ENCODE measurements at places on chromosomes 11 and 22. TPM values are rescaled to one million over a fixed set of nuclear protein-coding genes. Genes with fewer than 3 reads are reported as not detected.

- no peak for DNase-seq
- H3K4me1 ChIP-seq: peaks cover 4% of the 10 kb centered on the region
- no peak overlapping the region for H3K27ac ChIP-seq
- H3K4me3 ChIP-seq: no peak overlapping the region
- no peaks in the 10 kb centered on the region for H3K27me3 ChIP-seq
These were observed 33.8 kb downstream of the PDGFD start for GRCh38 chr11:104130161-104130560.

DNA sequence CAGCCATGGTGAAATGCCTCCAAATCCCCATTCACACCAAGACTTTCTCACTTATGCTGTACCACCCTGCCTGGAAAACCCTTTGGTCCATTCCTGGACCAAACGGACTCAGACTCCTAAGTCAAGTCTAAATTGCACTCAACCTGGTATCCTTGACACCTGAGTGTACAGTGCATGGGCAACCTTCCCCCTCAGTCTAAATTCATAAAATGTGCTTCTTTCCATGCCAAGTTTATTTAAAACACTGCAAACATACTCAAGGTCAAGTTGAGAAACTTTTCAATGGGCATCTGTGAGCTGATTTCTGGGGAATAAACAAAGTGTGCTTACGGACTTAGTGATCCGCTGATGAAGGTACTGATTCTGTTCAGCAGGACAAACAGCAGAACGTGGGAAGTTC, 26.4 kb downstream of the HIRA start:
- peaks cover 13% of the 10 kb centered on the region for H3K36me3 ChIP-seq
- H3K27me3 ChIP-seq: no peaks in the 10 kb centered on the region
- no peak overlapping the region for H3K27ac ChIP-seq
- H3K4me1 ChIP-seq: peaks cover 25% of the 10 kb centered on the region
- no peak overlapping the region for H3K4me3 ChIP-seq
- no peak for DNase-seq

GRCh38 chr22:35811670-35812069, 94.0 kb downstream of the APOL5 start:
- H3K27me3 ChIP-seq: no peaks in the 10 kb centered on the region
- H3K36me3 ChIP-seq: peaks cover 27% of the 10 kb centered on the region
- H3K4me3 ChIP-seq: no peak overlapping the region
- no peak overlapping the region for H3K27ac ChIP-seq

GRCh38 chr11:10410844-10411200, 44.2 kb upstream of the AMPD3 start:
- no peaks in the 10 kb centered on the region for H3K27me3 ChIP-seq
- H3K4me3 ChIP-seq: no peak overlapping the region
- no peaks in the 10 kb centered on the region for H3K36me3 ChIP-seq
- H3K4me1 ChIP-seq: peaks cover 14% of the 10 kb centered on the region
- H3K27ac ChIP-seq: no peak overlapping the region
- no peak for DNase-seq

OR2D2 gene
- 0.41 TPM for total RNA-seq

- peaks cover 15% of the 10 kb centered on the region for H3K36me3 ChIP-seq
- H3K4me3 ChIP-seq: no peak overlapping the region
- H3K27me3 ChIP-seq: no peaks in the 10 kb centered on the region
- DNase-seq: no peak
These were observed 231.2 kb downstream of the TBC1D22A start for GRCh38 chr22:46993633-46994032.

GRCh38 chr11:62546244-62546928, at the start of gene AHNAK:
Gene AHNAK (minus strand): TSS chr11:62546806. CDS start chr11:62536098, 10,708 bp downstream.
- peaks cover 65% of the 10 kb centered on the region for H3K4me1 ChIP-seq
- peak within 1 kb of the TSS; percentile 97 for H3K4me3 ChIP-seq
- DNase-seq: peak; percentile 66
- no peaks in the 10 kb centered on the region for H3K27me3 ChIP-seq
- H3K27ac ChIP-seq: peak within 1 kb of the TSS; percentile 99

TRIM48 gene
- total RNA-seq: not detected

- H3K27me3 ChIP-seq: peaks cover 30% of the 10 kb centered on the region
- H3K4me3 ChIP-seq: no peak overlapping the region
- H3K36me3 ChIP-seq: no peaks in the 10 kb centered on the region
- peak; percentile 71 for DNase-seq
- H3K4me1 ChIP-seq: peaks cover 15% of the 10 kb centered on the region
These were observed 3.9 kb upstream of the CRY2 start for GRCh38 chr11:45843158-45843924.

- no peak overlapping the region for H3K4me3 ChIP-seq
- H3K27me3 ChIP-seq: peaks cover 32% of the 10 kb centered on the region
- H3K36me3 ChIP-seq: no peaks in the 10 kb centered on the region
- no peak for DNase-seq
These were observed 6.0 kb upstream of the ACR start for GRCh38 chr22:50731811-50732624.

CCDC81 gene
- total RNA-seq: 2.8 TPM

LRRC74B gene
- not detected for total RNA-seq

- peaks cover 3% of the 10 kb centered on the region for H3K27me3 ChIP-seq
- no peaks in the 10 kb centered on the region for H3K36me3 ChIP-seq
- H3K4me1 ChIP-seq: peaks cover 17% of the 10 kb centered on the region
- no peak overlapping the region for H3K27ac ChIP-seq
- no peak overlapping the region for H3K4me3 ChIP-seq
These were observed 142.0 kb upstream of the NTM start for GRCh38 chr11:131228378-131228777.

FIBIN gene
- 7.0 TPM for total RNA-seq

LRP4 gene
- 26.8 TPM for total RNA-seq

SLCO2B1 gene
- not detected for total RNA-seq

DNA sequence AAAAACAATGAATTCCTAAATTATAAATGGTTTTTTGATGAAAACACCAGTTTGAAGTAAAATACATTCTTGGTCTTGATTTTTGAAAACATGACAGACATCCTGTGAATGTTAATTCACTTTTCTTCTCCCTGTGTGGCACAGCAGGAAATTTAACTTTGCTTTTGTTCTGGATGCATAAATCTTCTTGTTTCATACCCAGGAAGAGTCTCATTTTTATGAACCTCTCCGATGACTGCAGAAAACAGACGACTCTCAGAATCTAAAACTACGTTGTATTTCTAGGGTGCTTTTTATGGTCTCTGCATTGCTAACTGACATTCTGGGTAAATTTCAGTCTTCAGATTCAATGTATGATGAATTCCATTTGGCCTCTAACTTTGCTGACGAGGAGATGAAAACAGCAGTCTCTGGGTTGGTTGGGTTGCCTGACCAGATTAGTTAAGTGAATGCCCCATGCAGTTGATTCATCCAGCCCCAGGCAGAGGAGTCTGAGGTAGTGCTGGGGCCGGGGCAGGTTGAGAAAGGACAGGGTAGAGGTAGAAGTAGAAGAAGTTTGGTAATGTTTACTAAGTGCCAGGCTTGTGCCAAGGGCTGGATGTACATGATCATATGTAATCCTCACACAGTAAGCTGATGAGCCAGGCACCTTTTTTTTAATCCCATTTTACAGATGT, 20.1 kb downstream of the TCP11L1 start:
- no peak for DNase-seq
- peak overlapping the region; percentile 82 for H3K27ac ChIP-seq
- peaks cover 27% of the 10 kb centered on the region for H3K36me3 ChIP-seq
- no peak overlapping the region for H3K4me3 ChIP-seq

DNA sequence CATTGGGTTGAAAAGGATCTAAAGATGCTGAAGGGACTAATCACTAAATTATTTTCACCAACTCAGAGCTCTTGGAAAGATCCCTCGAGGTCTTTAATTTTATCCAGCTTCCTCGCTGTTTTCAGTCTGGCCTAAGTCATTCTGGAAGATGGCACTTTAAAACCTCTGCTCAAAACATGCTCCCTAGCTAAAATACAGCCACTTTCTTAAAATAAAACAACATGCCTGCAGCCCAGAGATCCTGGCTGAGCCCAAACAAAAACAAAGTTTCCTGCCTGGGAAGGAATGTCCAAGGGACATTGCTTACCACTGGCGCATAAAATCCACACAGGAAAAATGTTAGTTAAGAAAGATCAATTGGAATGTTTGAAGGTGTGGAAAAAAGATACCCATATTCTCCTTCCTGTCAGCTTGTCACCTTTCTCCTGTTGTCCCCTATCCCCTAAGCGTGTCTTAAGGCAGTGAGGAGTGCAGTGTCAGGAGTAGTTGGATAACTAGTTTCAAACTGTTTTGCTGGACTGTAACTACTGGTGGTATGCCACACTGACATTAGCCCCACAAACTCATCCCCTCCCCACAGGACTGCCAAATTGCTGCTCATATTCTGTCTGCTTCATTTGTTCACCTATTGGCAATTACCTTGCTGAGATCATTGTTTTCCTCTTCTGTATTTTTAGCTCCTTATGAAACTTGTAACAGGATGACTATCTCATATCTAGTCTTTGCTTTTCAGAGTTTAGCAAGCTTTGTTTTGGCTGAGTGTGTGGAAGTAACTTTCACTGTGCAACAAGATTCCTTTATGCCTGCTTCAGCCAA, 108.3 kb upstream of the SESN3 start:
- no peak for DNase-seq
- H3K4me3 ChIP-seq: no peak overlapping the region
- H3K4me1 ChIP-seq: peaks cover 22% of the 10 kb centered on the region
- no peak overlapping the region for H3K27ac ChIP-seq
- no peaks in the 10 kb centered on the region for H3K27me3 ChIP-seq

GRCh38 chr11:85791409-85791990, 19.4 kb downstream of the SYTL2 start:
- H3K36me3 ChIP-seq: no peaks in the 10 kb centered on the region
- peaks cover 9% of the 10 kb centered on the region for H3K4me1 ChIP-seq
- no peaks in the 10 kb centered on the region for H3K27me3 ChIP-seq
- H3K27ac ChIP-seq: no peak overlapping the region
- no peak for DNase-seq

MFNG gene
- total RNA-seq: 0.83 TPM

PDGFB gene
- total RNA-seq: 14.7 TPM

MN1 gene
- 49.6 TPM for total RNA-seq

- H3K36me3 ChIP-seq: peaks cover 59% of the 10 kb centered on the region
- no peak overlapping the region for H3K27ac ChIP-seq
- H3K4me3 ChIP-seq: no peak overlapping the region
- H3K4me1 ChIP-seq: peaks cover 10% of the 10 kb centered on the region
- no peak for DNase-seq
These were observed 38.5 kb downstream of the TTC17 start for GRCh38 chr11:43397251-43397650.

APOBEC3A gene
- total RNA-seq: not detected

OR5B2 gene
- not detected for total RNA-seq

DNA sequence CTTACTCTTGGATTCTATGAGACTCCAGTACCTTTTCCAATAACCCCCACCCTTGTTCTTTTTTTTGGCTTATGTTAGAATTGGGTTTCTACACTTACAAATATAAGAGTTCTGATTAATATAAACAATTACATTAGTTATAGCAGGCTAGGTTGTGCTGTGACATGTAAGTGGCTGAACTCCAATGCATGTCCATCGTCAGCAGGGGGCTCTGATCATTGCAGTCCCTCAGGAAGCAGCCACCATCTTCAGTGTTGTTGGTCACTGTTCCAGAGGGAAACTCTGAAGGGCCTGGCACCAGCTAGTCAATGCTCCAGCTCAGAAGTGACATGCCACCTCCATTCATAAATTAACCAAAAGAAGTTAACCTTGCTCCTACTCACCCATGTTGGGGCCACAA, 5.6 kb downstream of the LIPT2 start:
- H3K4me3 ChIP-seq: no peak overlapping the region
- H3K36me3 ChIP-seq: peaks cover 3% of the 10 kb centered on the region
- DNase-seq: no peak
- H3K27ac ChIP-seq: no peak overlapping the region
- H3K4me1 ChIP-seq: peaks cover 11% of the 10 kb centered on the region
- H3K27me3 ChIP-seq: no peaks in the 10 kb centered on the region

BID gene
- total RNA-seq: 31.7 TPM

- H3K36me3 ChIP-seq: no peaks in the 10 kb centered on the region
- H3K27me3 ChIP-seq: no peaks in the 10 kb centered on the region
- peaks cover 13% of the 10 kb centered on the region for H3K4me1 ChIP-seq
- H3K4me3 ChIP-seq: no peak overlapping the region
- DNase-seq: no peak
- no peak overlapping the region for H3K27ac ChIP-seq
These were observed 37.0 kb downstream of the PRCP start for GRCh38 chr11:82863209-82863608.

LDHA gene
- total RNA-seq: 437 TPM

LRRN4CL gene
- total RNA-seq: 1.6 TPM

DNA sequence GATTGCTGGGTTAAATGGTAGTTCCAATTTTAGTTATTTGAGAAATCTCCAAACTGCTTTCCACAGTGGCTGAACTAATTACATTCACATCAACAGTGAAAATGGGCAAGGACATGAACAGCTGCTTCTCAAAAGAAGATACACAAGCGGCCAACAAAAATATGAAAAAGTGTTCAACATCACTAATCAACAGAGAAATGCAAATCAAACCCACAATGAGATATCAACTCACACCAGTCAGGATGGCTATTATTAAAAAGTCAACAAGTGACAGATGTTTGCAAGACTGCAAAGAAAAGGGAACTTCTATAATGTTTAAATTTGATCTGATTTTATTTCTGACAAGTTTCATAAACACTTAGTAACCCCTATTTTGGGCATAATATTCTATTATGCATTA, 537.5 kb downstream of the DLG2 start:
- no peak overlapping the region for H3K27ac ChIP-seq
- no peak for DNase-seq
- no peaks in the 10 kb centered on the region for H3K27me3 ChIP-seq
- H3K4me1 ChIP-seq: no peaks in the 10 kb centered on the region
- no peaks in the 10 kb centered on the region for H3K36me3 ChIP-seq

GRCh38 chr11:13928566-13929251, 33.8 kb upstream of the SPON1 start:
- peaks cover 5% of the 10 kb centered on the region for H3K4me1 ChIP-seq
- H3K27me3 ChIP-seq: no peaks in the 10 kb centered on the region
- H3K27ac ChIP-seq: no peak overlapping the region
- no peak overlapping the region for H3K4me3 ChIP-seq
- no peaks in the 10 kb centered on the region for H3K36me3 ChIP-seq
